Stimulated activated CD8-positive, alpha-beta memory T cell treated with anti-CD3 and anti-CD28 coated beads, Interleukin-2, amount 100 ng/mL, for 1 hour (primary cell): ENCODE measurements at places on chromosomes 7 and 10.

- DNase-seq, result no peak
Observed at GRCh38 chr7:82339958-82340357, 103.6 kb downstream of the CACNA2D1 start.

DNA sequence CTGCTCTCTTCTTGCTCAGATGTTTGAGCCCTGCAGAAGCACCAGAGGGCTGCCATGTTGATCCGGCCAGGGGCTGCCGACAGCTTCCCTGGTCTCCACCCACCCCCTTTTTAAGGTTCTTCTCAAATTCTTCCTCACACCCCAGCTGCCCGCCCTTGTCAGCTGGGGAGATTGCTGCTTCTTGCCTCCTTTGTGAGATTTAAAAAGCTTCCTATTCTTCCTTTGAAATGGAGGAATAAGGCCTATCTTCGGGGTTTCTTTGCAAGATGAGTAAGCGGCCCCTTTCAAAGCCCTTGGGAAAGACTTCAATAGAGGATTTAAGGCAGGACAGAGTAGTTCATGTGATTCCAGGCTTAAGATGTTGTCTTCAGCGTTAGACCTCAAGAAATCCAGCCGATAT is 211.9 kb upstream of the SHH start:
- no peak for DNase-seq

DNA sequence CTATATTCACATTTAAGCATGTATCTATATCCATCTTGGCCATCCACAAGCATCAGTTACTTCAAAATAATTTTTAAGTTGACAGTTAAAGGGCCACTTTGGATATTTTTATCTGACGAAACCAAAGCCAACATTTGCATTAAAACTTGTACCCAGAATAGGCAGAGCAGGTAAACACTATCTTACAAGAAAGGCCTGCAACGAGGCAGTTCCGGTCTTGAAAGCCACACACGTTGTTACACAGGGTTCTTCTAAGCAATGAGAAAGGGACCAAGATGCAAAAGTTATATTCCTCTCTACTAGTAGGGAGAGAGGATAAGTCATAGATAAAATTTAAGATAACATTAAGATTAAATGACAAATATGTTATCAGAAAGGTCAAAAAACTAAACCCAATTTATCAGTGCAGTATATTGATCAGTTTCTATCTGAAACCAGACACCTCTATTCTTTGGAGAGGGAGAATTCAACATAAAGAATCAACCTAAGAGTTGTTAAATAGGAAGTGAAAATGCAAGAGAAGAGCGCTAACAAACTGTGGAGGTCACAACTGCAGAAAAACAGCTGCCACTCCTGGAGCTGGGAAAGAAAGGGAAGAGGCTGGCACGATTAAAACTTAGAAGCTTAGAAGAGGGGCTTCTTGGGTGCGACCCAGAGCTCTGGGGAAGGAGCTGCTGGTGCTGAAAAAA is 701.3 kb downstream of the TNS3 start:
- DNase-seq, result no peak

DNA sequence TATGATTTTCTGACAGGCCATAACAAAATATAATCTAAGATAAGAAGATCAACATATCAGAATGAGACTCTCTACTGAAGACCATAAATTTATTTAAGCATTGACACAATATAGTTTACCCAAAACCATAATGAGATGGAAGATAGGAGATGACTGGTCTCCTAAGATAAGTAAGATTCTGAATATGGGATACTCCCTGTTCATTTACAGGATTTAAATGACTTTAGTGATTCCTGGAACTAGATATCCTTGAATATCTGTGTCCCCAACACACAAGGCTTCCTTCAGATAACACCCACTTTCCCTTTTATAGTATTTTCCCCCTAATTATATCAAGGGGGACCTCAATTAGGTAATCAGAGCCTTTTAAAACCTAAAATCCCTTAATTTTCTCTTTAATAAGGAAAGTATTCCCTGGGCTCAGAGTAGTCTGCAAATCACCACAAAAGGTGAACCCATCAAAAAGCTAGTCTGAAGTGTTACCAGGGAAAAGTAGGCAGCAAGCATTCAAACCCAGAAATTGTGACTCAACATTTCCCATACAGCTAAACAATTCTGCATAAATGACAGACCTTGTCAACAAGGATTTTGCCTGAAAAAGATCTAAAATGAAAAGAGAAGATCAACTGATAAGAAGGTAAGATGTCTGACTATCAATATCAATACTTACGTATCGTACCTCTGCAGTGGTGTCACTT is 99.9 kb downstream of the CNOT4 start:
- no peak for DNase-seq

DNA sequence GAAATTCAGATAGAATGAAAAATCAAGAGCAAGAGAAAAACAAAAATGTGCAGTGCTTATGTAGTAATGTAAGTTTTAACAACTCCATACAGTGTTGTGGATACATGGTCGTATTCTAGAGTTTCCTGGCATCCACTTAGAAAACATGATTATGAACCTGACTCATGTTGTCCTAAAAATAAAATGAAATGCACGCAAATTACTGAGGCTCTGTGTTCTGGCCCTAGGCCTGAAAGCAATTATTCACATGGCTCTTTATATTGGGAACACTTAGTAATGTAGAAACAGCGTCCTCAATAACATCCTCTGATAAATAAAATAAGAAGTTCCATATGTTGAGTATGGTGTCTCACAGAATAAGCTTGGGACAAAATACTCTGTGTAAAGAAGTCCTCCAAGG is 200.2 kb upstream of the SEMA3E start:
- DNase-seq, result no peak

GRCh38 chr7:155986497-155987160 is 174.4 kb upstream of the SHH start:
- DNase-seq, result no peak

GRCh38 chr10:79013406-79013987 is 55.3 kb upstream of the ZMIZ1 start:
- no peak for DNase-seq
